Inflammatory macrophage treated with lipopolysaccharide for 4 hours (primary cell): ENCODE measurements at places on chromosomes 7 and 10.

DNA sequence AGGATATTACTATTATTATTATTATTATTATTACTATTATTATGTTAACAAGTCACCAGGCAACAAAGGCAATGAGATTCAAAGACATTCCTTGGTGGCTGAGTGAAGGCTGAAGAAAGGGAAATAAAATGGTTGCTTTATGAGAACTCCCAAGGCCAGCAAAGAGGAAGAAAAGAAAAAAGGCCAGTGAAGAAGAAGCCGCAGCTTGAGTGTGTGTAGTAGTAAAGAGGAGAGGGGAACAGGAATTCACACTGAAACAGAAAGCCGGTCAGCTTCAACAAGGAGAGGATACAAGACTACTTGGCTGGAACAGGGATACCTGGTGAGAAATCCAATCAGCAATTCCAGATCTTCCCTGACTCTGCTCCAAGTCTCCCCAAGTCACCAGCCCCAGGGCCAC, 42.4 kb downstream of the PLXNA4 start:
- DNase-seq: peak; percentile 53

GRCh38 chr7:30997316-30997715, 33.6 kb downstream of the GHRHR start:
- DNase-seq: no peak

DNA sequence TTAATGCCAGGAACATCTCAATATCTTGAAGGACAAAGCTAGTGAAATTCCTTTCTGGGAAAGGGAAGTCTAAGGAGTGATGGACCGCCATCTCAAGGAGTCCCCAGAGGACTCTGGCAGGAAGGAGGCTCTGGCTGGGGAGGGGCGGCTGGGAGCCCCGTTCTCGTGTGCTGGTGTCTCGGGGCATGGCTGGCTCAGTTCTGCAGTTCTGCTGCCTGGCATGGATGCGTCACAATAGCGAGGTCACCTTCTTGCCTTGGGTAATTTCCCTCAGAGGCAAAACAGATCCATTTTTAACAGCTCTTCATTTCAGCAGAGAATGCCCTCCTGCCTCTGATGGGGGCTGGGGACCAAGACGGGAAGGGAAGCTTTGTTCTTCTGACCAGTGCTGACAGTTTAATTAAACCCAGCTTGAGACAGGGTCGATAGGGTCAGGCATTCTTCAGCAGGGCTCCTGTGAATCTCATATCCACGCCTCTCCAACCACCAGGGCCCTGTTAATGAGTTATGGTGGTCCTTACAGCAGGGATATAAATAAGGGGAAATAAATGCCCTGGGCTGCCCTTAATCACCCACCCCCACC, 35.7 kb downstream of the SLIT1 start:
- no peak for DNase-seq

GRCh38 chr10:4048236-4048864, 263.3 kb upstream of the KLF6 start:
- DNase-seq: peak; percentile 40

- no peak for DNase-seq
Measured at GRCh38 chr10:28374036-28374435, 71.2 kb upstream of the MPP7 start.

DNA sequence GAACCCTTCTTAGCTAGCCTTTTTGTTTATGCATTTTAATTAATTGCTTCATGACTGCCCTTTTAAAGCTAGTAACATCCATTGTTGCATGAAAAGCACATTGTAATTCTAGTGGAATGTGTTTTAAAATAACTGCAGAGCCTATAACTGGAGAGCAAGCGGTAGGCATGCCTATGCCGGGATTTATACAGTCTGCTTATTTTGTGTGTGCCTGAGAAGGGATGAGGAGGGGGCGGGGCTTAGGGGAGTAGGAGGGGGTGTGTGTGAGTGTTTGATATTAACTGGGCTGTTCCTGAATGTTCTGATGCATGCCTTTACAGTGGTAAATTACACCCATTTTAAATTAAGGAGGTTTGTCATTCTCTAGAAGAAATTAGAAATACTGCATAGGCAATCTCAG, 208.1 kb downstream of the TCF7L2 start:
- DNase-seq: no peak

DNA sequence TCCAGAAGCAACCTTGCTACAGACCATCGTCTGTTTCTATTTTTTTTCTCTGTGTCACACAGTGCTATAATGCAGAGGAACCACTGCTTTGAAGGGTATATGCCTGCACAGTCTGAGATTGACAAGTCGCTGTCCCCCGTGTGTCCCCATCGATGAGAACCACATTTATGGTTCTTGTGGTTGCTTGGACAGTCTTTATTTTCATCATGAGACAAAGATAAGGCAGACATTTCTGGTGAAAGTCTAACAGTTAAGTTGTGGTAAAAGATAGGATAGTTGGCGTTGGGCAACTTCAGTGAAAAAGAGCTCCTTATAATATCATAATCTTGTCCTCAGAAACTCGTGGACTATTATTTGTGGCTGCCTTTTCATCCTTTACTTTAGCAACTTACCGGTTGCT, 6.3 kb upstream of the AKR1E2 start:
- no peak for DNase-seq

DNA sequence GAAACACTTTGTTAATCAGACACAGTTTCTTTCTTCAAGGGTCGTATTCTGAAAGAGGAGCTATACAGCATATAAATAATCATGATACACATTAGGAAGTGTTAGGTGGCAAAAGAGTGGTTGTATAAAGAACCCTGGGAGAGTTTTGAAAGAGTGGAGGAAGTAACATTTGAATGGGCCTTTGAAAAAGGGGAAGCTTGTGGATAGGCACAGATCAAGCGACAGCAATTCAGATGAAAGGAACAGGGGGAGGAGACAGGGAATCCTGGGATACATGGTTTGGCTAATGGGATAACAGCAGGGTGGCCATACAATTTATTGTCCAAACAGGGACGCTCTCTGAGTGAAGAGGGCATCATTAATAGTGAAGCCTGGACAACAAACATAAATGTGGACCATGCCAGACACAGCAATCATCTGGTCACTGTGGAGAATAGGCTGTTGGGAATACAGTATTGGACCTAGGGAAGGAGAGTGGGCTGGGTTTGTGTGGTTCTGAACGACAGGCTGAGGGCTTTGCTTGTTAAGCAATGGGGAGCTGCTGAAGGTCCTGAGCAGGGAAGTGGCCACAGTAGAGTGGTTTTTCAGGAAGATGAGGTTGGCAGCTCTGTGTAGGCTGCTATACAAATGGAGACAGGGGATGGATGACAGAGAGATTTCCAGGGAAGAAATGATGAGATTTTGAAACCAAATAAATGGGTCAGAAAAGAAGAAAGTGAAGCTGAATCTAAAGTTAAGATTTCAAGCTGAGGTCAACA, 75.9 kb downstream of the ICA1 start:
- DNase-seq: peak; percentile 55

GRCh38 chr7:19989906-19990305, 216.5 kb upstream of the TMEM196 start:
- no peak for DNase-seq

- DNase-seq: peak; percentile 67
Measured at GRCh38 chr7:31735991-31736982, 49.3 kb downstream of the PPP1R17 start.

- DNase-seq: no peak
Measured at GRCh38 chr10:69721690-69722310, 79.9 kb upstream of the COL13A1 start.

- no peak for DNase-seq
Measured at GRCh38 chr7:25780904-25781303, 371.1 kb upstream of the NFE2L3 start.

DNA sequence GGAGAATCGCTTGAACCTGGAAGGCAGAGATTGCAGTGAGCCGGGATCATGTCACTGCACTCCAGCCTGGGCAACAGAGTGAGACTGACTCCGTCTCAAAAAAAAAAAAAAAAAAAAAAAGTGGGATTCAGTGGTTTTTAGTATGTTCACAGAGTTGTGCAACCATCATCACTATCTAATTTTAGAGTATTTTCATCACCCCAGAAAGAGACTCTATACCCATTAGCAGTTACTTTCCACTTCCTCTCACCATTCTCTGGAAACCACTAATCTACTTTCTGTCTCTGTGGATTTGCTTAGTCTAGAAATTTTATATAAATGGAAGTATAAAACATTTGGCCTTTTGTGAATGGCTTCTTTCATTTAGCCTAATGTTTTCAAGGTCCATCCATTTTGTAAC, 113.4 kb downstream of the ST7 start:
- peak; percentile 86 for DNase-seq

DNA sequence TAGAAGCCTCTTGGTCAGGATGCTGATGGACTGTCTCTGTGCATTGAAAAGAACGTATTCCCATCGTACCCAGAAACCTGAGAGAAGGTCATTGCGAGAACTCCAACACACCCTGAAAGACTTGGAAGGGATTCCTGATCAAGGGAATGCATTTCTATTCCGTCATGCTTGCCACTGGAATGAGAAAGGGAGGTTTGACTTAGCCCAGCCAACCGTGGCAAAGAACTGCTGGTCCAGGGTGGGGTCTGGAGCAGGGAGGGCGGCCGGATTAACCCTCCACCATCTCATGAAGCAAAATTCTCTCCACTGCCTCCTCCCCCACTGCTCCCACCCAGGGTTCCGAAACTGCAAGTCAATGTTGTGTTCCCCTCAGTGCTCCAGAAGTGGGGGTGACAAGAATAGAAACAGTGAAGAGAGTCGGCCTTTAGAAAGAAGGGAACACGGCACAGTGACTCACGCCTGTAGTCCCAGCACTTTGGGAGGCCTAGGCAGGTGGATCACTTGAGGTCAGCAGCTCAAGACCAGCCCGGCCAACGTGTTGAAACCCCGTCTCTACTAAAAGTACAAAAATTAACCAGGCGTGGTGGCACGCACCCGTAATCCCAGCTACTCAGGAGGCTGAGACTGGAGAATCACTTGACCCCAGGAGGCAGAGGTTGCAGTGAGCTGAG, 137.5 kb upstream of the MGMT start:
- DNase-seq: no peak

DNA sequence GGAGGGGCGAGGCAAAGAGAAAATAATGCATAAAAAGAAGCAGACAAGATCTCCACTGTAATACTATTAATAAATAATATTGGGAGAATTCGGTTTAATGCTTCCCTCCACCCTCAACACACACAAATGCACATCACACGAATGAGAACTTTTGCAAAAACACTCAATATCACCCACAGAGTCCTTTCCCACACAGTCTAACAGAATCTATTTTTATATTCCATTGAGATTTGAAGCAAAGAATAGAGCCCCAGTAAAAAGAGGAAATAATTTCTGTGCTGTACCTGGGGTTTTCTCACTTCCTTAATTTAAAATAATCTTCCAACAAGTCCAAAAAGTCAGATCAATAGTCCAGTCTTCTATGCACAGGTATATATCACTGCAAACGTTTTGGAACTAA, 17.0 kb downstream of the PIK3AP1 start:
- no peak for DNase-seq

- DNase-seq: peak; percentile 57
Measured at GRCh38 chr10:68332259-68333057, at the start of gene PBLD. TSS of gene PBLD (minus strand) at chr10:68332928. CDS start at chr10:68306844, 26,084 bp downstream.

- no peak for DNase-seq
Measured at GRCh38 chr7:114086914-114087652, 168.3 kb upstream of the PPP1R3A start.

- DNase-seq: no peak
Measured at GRCh38 chr7:1542841-1543747, 12.6 kb downstream of the MAFK start.

DNA sequence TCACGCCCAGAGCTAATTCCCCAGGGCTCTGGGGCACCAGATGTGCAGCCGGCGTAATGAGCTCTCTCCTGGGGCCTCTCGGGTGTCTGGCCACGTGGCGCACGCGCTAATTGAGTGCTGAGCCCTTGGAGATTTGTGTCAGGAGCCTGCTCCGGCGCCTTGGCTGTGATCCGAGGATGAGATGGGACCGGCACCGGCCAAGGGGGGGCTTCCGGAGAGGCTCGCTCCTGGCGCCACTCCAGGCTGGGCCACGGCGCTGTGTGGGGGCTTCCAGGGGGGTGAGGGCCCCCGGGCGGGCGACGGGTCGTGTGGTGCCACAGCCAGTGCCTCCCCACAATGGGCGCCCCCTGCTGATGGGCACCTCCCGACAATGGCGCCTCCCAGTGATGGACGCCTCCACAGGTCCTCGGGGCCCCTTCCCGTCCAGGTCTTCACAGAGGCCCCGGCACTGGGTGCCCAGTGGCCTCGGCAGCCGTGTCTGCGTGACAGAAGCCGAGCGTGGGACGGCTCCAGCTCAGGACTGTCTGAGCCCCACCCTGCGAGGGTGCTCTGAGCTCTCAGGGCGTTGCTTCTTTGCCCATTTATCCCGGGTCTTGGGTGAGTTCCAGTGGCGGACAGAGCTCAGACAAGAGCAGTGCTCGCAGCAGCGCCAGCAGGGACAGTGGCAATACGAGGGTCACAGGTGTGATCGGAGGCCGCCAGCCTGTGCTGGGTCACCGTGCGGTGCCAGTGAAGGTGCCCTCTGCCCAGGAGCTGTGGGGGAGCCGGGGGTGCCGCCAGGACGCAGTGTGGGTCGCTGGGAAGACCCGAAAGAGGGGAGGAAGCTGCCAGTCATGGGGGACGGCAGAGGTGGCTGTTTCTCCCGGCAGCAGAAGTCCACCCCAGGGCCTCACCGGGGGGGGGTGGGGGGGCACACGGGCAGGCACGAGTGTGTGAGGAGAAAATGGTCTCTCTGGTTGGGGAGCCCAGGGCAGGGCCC, 8.2 kb upstream of the NKX6-2 start:
- DNase-seq: no peak

DNA sequence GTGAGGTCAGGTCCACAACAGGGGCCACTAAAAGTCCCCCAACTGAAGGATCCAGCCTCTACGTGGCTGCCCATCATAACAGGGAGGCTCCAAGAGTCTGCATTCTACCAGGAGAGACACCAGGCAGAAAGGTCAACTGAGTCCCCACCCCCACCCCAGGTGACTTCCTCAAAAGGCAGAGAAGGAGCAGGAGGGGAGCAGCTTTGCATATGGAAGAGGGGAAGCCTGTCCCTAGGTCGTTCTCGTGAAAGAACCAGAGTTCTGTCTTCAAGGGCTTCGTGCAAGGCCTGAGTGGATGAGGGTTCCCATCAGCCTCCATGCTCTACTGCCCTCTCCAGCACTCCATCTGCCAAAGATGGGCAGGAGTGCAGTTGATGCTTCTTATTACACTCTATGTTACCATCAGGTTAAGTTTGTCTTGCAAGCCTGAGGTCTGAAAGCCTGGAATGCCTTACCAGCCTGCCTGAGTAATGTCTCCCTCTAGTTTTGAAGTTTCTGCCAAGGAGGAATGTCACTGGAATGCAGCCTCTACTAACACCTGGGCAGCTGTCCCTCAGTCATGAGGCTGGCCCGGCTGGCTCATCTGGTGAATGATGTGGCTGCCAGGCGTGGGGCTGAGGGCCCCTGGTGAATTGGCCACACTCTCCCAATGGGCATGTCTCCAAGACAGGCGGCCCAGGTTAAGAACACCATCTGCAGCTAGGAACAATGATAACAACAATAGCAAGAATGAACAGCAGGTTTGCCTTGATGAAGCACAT, 54.3 kb upstream of the SMNDC1 start:
- DNase-seq: no peak

GRCh38 chr7:42967391-42967790, 35.2 kb downstream of the MRPL32 start:
- DNase-seq: no peak
